ENCODE measurements at places on chromosomes 2 and 18.

GRCh38 chr2:69665152-69665551 lies 21.6 kb upstream of the AAK1 start:
- no peak for DNase-seq

DNA sequence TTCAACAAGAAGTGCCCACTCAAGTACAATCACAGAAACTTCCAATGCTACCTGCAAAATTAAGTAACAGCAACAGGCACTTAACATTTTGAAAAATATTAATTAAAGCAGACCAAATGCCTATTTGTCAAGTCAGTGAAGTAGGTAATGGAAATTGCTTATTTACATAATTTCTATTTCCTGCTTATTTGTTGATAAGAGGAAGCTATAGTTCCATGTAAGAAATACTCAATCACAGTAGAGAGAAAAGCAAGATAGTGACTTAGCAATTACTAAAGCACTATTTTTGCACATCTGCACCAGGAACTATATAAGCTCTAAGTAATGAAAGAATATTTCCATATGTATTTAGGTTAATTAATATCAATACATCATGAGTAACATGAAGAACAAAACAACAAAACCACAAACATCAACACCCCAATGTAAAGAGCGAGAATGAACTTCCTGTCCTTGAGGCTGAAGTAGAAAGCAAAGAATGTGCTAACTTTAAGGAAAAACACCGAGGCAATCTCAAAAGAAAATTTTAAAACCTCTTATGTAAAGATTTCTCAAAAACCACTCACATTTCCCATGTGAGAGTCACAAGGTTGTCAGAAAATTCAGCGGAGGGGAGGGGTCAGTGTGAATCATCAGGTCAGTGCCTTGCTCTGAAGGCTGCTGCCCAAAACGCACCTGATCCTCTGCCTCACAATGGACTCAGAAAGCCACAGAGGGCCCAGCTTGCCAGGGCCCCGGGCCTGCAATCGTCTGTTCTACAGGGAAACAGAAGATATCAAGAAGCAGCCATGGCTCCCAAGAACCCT lies 12.5 kb downstream of the NPC1 start:
- DNase-seq = peak; percentile 57

GRCh38 chr18:38634117-38634516 lies 1068.5 kb upstream of the CELF4 start:
- DNase-seq = no peak

- peak; percentile 90 for DNase-seq
Observed at GRCh38 chr2:96528006-96528699, 8.4 kb upstream of the ARID5A start.

DNA sequence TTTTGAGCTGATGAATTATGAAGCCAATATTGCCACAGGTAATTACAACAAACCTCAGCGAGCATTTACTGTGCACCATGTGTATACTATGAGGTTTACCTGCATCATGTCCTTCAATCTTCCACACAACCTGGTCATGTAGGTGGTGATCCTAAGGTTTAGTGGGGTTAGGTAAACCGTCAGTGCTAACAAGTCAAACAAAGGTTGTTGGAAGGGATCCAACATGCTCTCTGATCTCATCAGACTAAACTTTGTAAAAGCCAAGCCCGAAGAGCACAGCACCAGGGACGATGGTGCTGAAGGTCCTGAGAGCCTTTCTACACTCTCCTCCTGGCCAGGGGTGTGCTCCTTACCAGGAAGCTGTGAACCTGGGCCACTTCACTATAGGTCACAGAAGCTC lies 29.4 kb downstream of the SH3YL1 start:
- DNase-seq = no peak

GRCh38 chr2:88133875-88134274 lies 6.0 kb upstream of the FABP1 start:
- no peak for DNase-seq

- DNase-seq = no peak
Observed at GRCh38 chr2:71659868-71660518, 206.6 kb downstream of the DYSF start.

GRCh38 chr18:74933930-74934329 lies 275.0 kb downstream of the PTGR3 start:
- no peak for DNase-seq

GRCh38 chr18:57980573-57981307 lies 63.3 kb upstream of the NEDD4L start:
- DNase-seq = no peak

DNA sequence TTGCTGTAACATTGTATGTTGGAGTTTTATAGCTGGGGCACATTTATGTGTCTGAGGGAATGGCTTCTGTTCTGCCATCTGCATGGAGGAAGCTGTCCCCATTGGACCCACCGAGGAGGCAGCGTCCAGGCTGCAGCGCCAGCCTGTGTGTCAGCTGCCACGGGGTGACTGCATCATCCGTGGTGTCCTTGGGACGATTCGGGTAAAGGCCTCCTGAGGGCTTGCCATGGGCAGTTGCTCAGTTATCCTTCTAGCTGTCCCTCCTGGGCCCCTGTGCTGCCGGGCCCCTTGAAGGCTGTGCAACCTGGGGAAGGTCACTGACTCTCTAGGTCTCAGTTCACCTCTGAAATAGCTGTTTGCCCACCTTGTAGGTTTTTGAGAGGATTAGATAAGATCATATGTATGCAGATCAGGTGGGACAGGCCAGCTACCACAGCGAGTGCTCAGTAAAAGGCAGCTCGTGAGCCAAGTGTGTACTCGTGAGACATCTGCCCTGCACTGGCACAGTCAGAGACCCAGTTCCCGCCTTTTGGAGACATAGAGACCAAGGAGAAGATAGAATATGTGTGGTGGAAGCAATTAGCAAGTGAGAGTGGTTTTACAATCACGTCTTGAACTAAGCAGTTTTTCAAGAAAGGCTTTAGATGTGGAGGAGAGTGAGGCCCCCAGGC lies 10.6 kb downstream of the LDLRAD4 start:
- no peak for DNase-seq

DNA sequence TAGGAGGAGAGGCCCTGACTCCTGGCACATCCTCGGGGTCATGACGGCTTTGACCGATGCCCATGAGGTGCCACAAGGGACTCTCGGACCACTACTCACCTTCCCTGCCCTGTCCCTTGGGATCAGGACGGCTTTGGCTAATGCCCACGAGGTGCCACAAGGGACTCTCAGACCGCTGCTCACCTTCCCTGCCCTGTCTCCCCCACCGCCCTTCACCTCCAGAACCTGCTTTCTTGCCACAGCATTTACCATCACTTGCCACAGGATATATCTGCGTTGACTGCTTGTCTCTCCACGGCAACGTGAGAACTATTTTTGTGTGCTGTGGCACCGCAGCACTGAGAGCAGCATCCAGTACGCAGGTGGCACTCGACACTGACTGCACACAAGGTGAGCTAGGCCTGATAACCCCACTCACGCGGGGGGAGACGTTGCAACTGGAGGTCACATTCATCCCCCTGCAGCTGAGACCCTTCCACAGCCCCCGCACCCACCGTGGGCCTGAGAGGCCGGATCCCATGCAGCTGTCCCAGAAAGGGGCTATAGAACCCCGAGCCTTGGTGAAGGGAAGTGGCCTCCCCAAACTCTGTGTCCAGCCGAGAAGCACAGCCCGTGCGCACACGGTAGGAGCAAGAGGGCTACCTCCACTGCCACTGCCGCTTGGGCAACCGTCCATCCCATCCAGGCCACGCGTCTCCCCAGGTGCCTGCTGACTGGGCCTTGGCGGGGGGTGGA lies 47.5 kb downstream of the ANO7 start:
- no peak for DNase-seq

DNA sequence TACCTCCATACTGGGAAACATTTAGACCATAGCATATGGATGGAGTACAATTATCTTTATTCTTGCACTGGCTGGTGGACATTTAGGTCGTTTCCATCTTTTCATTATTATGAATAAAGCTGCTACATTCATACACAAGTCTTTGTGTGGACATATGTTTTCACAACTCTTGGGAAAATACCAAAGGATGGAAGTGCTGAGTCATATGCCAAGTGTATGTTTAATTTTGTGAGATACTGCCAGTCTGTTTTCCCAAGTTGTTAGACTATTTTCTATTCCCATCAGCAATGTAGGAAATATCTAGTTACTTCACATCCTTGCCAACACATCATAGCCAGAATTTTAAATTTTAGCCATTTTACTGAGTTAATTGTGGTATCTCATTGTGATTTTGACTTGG lies 91.5 kb downstream of the GALNT13 start:
- DNase-seq = no peak

DNA sequence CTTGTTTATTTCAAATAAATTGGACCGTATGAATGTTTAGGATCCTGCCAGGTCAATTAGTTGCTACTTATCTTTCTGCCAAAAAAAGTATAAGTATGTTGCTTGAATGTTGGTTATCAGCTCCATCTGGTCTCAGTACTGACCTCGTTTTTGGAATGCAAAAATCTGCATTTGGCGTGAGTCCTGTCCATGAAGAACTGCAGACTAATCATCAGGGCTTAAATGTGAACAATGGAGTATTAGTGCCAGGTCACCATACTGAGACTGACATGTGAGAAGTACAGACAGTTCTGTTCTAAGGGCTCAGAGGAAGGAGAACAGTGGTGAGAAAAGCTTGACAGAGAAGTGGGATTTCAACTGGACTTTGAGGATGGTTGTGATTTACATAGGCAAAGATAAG lies 393.1 kb upstream of the SLC14A2 start:
- no peak for DNase-seq

DNA sequence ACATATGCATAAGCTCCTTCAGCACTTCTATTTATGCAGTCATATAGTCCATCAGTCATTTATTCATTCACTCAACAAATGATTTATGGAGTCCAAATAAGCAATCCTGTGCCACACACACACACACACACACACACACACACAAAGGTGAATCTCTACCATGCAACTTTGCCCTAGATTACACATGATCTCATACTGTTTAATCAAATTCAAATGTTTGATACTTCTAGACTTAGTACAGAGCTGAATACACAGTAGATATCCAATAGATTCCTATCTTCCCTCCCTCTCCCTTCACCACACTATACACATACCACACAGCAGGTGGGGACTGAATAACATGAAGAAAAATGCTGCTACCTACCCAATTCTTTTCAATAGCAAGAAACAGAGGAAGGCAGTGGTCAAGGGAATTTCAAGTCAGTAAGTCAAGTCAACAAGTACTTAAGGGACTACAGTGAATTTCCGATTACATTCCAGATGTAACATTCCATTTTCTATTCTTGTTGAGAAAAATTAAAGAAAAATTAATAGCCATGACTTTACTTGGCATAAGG lies 65.4 kb downstream of the EPG5 start:
- no peak for DNase-seq

DNA sequence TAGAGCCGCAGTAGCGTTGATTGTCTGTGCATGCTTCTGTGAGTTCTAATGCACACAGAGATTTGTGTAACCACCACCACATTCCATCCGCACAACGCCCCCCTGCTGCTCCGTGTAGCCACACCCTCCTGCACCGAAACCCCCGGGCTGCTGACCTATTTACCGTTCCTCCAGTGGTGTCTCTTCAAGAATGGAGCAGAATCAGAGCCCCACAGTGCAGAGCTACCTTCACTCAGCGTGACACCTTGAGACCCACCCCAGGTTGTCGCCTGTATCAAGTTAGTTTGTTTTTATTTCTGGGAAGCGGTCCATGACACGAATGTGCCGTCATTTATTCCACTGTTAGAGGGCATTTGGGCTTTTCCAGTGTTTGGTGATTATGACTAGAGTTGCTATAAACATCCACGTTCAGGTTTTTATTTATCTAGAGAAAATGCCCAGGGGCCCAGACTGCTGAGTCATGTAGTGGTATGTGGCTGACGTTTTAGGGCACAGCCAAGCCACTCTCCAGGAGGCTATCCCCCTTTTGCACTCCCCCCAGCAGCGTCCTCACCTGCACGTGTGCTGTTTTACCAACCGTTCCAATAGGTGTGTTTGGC lies 266.8 kb downstream of the NDUFA10 start:
- DNase-seq = no peak

GRCh38 chr2:71888751-71889445 lies 258.8 kb downstream of the CYP26B1 start:
- no peak for DNase-seq

DNA sequence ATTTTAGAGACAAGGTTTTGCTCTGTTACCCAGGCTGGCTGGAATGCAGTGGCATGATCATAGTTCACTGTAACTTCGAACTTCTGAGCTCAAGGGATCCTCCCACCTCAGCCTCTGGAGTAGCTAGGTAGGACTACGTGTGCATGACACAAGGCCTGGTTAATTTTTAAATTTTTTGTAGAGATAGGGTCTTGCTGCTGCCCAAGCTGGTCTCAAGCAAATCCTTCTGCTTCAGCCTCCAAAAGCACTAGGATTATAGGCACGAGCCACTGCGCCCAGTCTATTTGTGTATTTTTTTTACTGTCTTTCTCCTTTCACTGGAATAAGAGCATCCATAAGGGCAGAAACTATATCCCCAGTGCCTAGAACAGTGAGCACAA lies 89.3 kb downstream of the PLEKHM3 start:
- DNase-seq = no peak

DNA sequence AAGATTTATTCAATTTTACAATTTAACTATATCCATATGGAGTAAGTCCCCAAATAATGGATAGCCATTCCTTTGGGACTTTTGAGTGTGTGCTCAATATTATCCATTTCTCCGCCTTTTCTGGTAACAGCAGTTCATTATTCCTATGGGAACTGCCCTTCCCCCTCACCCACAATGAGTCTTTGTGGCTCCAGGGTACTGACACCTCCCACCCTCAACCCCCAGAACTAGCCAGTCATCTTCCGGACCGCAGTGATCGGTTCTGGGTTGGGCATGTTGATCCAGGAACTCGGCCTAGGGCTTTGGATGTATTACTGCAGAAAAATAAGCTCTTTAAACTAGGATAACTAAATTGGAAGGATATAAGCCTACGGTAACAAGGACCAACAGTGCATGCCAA lies 45.4 kb upstream of the CCDC150 start:
- no peak for DNase-seq

- DNase-seq = no peak
Observed at GRCh38 chr2:238790833-238791230, 57.1 kb upstream of the TWIST2 start.

GRCh38 chr2:190663839-190664238 lies 15.0 kb downstream of the NAB1 start:
- peak; percentile 37 for DNase-seq

GRCh38 chr2:285531-285930 lies 2.4 kb downstream of the ALKAL2 start:
- no peak for DNase-seq

GRCh38 chr18:37956902-37957301 lies 391.3 kb upstream of the CELF4 start:
- DNase-seq = no peak

GRCh38 chr2:39368846-39369245 lies 68.2 kb downstream of the MAP4K3 start:
- no peak for DNase-seq

DNA sequence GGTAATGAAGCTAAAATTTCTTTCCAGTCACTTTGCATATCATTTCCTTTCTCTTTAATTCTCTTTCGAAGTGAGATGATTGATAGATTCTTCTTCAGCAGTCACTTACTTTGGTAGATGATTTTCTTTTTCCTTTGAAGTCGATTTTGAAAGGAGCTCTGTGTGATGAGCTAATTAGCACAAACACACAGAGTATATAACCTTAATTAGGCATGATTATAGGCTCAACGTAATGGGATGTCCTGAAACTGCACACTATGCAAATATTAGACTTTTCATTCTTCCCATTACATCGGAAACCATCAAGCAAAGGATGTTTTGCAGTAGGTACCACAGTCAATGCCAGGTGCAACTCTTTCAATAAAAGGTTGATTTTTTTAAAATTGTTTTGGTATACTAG lies 6.4 kb upstream of the CTLA4 start:
- no peak for DNase-seq
